ENCODE measurements at places on chromosomes 1 and 21. TPM values are rescaled to one million over a fixed set of nuclear protein-coding genes. Genes with fewer than 3 reads are reported as not detected.

The OR10Z1 gene
- total RNA-seq, result not detected

DNA sequence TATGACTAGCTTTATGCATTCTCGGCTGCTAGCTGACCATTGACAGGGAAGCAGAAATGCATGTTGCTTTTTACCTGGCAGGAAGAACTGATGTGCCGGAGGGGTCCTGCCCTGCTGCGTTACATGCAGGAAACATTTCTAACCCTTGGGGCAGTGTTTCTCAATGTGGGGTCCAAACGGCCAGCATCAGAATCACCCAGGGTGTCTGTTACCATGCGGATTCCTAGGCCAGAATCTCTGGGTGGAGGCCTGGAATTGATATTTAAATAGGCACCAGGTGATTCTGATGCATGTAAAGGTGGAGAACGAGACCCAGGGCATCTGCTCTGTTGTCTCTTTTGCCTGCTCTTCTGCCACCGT lies 182.7 kb downstream of the PCP4 start:
- no peak overlapping the region for H3K4me3 ChIP-seq
- H3K36me3 ChIP-seq, result no peaks in the 10 kb centered on the region
- H3K4me1 ChIP-seq, result no peaks in the 10 kb centered on the region
- no peak for DNase-seq

The RPE65 gene
- total RNA-seq, result not detected

DNA sequence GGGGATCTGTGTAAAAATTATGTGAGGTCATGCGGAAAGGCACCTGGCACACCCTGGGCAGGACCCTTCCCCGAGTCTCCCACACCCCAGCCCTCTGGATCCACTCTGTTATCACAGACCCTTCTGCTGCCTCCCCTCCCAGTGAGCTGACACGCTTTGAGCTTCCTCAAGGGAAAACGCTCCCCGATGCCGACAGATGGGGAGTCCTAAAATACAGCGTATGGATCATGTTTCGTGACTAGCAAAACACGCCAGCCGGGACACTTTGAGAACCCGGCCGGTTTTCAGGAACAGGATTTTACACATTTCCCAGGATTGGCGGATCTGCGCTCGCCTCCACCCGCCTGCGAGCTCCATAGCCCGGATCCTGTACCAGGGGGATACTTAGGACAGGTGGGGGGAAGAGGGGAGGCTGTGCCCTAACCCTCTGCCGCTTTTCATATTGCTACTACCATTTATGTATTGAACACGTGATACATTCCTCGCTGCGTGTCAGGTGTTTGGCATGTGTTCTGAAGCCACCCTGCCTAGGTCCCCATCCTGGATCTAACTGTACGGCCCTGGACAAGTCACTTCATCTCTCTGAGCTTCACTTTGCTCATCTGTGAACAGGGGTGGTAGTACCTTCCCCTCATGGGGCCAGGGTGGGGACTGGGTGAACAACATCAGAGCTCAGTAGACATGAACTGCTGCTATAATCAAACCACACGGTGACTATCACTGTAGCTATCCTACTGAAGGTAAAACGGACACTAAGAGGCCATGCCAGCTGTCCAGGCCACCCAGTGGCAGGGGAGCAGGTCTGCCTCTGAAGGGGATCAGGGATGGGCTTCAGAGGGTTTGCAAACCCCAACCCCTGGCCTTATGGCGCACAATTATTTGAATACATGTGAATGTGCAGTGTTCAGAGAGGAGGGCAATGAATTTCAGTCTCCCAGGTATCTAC lies 63.2 kb downstream of the SSBP3 start:
- DNase-seq, result no peak
- peaks cover 3% of the 10 kb centered on the region for H3K36me3 ChIP-seq
- H3K4me3 ChIP-seq, result no peak overlapping the region

The AMY2A gene
- not detected for total RNA-seq

The FNDC5 gene
- total RNA-seq, result not detected

The FCRL4 gene
- not detected for total RNA-seq

DNA sequence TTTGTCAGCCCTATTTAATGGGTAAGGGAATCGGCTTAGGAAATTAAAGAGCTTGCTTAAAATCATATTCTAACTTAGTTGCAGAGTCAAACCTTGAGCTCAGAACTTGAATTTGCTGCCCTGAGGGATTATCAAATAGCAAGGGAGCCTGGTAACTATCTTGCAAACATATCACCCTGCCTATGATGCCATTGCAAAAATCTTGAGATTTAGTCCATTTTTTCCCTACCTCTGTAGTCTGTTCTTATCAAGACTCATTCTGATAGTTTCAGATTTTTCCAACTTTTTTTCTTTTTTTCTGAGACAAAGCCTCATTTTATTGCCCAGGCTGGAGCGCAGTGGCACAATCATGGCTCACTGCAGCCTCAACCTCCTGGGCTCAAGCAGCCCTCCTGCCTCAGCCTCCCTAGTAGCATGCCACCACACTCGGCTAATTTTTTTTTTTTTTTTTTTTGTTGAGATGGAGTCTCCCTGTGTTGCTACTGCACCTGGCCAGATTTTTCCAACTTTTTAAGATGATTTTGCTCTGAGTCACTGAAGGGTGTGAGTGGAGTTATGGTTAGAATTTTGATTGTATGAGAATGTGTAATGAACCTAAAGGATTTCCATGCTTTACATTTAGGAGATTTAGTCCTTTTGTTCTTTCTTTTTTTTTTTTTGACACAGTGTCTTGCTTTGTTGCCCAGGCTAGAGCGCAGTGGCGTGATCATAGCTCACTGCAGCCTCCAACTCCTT lies 12.2 kb downstream of the SARS1 start:
- H3K36me3 ChIP-seq, result peaks cover 67% of the 10 kb centered on the region
- no peak overlapping the region for H3K4me3 ChIP-seq
- H3K27me3 ChIP-seq, result no peaks in the 10 kb centered on the region
- no peak overlapping the region for H3K27ac ChIP-seq

DNA sequence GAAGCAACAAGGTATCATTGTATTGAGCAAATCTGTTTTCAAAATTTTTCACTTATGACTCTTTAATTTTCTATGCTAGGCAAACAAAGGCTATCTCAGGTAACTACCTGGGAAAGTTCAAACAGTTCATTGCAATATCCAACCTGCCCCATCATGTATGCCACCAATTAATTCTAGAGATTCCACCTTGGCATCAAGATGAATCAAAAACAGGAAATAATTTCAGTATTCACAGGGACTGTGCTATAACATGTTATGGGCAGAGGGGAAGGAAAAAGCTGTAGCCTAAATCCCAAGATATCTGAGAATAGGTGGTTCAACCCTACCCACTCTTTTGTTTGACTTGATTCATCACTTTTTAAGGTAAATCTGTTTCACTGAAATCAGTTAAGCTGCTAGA lies 67.5 kb upstream of the SH3GLB1 start:
- no peaks in the 10 kb centered on the region for H3K36me3 ChIP-seq
- H3K4me3 ChIP-seq, result no peak overlapping the region
- H3K27ac ChIP-seq, result no peak overlapping the region
- peaks cover 2% of the 10 kb centered on the region for H3K27me3 ChIP-seq

The OR10J1 gene
- not detected for total RNA-seq

The B3GALT5 gene
- not detected for total RNA-seq

GRCh38 chr1:175167861-175168260 lies 24.7 kb downstream of the KIAA0040 start:
- DNase-seq, result no peak
- peaks cover 20% of the 10 kb centered on the region for H3K4me1 ChIP-seq
- no peak overlapping the region for H3K4me3 ChIP-seq
- no peaks in the 10 kb centered on the region for H3K27me3 ChIP-seq
- peaks cover 82% of the 10 kb centered on the region for H3K36me3 ChIP-seq
- peak overlapping the region; percentile 47 for H3K27ac ChIP-seq

The TEDDM1 gene
- total RNA-seq, result not detected

DNA sequence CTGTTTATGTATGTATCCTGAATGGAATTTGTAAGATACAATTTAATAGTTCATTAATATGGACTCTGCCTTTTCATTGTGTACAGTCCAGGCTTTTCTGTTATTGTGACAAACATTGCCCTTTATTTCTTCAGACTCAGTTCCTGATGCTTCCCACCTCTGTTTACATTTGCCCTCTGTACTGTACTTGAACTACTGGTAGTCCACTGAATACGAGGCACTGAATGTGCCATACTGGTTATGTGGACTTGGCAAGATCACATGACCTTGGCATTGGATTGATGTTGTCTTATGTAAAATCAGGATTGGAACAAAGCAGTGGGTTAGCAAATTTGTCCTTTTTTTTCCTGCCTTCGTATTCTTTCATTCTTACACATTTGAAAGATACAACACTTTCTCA lies 27.8 kb downstream of the RALGPS2 start:
- no peak for DNase-seq
- no peaks in the 10 kb centered on the region for H3K27me3 ChIP-seq
- no peaks in the 10 kb centered on the region for H3K36me3 ChIP-seq
- H3K4me3 ChIP-seq, result no peak overlapping the region

The SOX13 gene
- total RNA-seq, result 0.47 TPM

DNA sequence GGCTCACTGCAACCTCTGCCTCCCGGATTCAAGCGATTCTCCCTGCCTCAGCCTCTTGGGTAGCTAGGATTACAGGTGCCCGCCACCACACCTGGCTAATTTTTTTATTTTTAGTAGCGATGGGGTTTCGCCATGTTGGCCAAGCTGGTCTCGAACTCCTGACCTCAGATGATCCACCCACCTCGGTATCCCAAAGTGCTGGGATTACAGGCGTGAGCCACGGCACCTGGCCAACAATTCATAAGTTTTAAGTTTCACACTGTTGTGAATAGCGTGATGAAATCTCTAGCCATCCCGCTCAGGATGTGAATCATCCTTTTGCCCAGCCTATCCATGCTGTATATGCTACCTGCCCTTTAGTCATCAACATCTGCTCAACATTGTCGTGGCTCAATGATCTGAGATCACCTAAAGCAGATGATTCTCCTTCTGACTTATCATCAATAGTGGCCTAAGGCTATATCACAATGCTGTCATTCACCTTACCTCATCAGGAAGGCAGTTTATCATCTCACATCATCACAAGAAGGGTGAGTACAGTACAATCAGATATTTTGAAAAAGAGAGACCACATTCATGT lies 2.6 kb downstream of the PFDN2 start:
- peaks cover 65% of the 10 kb centered on the region for H3K4me1 ChIP-seq
- no peak overlapping the region for H3K27ac ChIP-seq
- H3K27me3 ChIP-seq, result no peaks in the 10 kb centered on the region
- H3K36me3 ChIP-seq, result peaks cover 7% of the 10 kb centered on the region
- no peak for DNase-seq
- H3K4me3 ChIP-seq, result no peak overlapping the region

DNA sequence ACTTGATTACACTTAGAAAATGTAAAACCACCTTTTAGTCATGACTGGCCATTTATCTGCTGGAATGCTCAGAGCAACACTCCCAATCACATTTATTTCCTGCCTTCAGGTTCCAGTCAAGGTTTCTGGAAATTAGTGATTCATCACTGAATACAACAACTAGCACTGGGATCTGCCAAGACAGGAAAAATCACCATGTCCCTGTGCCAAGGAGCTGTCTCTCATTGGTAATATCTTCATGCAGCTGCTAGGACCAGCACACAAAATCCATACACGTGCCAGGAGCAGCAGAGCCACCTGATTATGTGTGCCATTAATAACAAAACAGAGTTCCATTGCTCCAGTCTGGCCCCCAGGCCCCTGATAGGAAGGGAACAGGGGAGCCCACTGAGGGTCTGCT lies 194.6 kb downstream of the TNR start:
- DNase-seq, result no peak
- H3K27me3 ChIP-seq, result peaks cover 2% of the 10 kb centered on the region
- H3K27ac ChIP-seq, result no peak overlapping the region

The OR2T2 gene
- total RNA-seq, result not detected

The RNF2 gene
- 17.1 TPM for total RNA-seq

The LCE3D gene
- total RNA-seq, result not detected

The OLIG2 gene
- total RNA-seq, result not detected

GRCh38 chr21:32523463-32523862 lies 61.9 kb downstream of the TCP10L start:
- no peaks in the 10 kb centered on the region for H3K36me3 ChIP-seq
- DNase-seq, result no peak
- no peak overlapping the region for H3K27ac ChIP-seq
- no peaks in the 10 kb centered on the region for H3K27me3 ChIP-seq
- no peak overlapping the region for H3K4me3 ChIP-seq

The PADI2 gene
- not detected for total RNA-seq

The RHOU gene
- 1.6 TPM for total RNA-seq

DNA sequence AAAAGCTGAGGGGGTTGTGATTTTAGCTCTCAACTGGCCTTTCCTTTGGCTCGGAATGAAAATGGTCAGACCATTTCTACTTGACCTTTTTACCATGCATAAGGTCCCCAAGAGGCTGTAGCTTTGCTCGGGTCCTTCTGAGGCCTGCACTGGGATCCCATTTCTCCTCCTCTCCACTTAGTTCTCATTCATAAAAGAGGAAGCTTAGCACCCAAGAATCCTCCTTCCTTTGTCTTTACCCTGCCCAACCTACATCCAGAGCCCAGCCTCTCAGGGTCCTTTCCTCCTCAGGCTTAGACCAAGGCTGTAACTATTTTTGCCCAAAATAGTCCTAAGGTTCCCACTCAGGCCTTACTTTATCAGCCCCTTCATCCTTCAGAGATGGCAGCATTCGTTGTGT lies 6.0 kb upstream of the SLC27A3 start:
- peaks cover 48% of the 10 kb centered on the region for H3K36me3 ChIP-seq
- H3K4me1 ChIP-seq, result no peaks in the 10 kb centered on the region
- H3K27ac ChIP-seq, result no peak overlapping the region
- no peak for DNase-seq

GRCh38 chr1:198734323-198735008 lies 95.6 kb downstream of the PTPRC start:
- H3K27me3 ChIP-seq, result no peaks in the 10 kb centered on the region
- H3K36me3 ChIP-seq, result peaks cover 100% of the 10 kb centered on the region
- no peak overlapping the region for H3K4me3 ChIP-seq
- peak overlapping the region; percentile 58 for H3K27ac ChIP-seq

The LCE3E gene
- not detected for total RNA-seq

- H3K36me3 ChIP-seq, result no peaks in the 10 kb centered on the region
- no peak overlapping the region for H3K27ac ChIP-seq
- no peaks in the 10 kb centered on the region for H3K4me1 ChIP-seq
- H3K27me3 ChIP-seq, result no peaks in the 10 kb centered on the region
These were observed 107.1 kb upstream of the PAXBP1 start for GRCh38 chr21:32878661-32879060.

DNA sequence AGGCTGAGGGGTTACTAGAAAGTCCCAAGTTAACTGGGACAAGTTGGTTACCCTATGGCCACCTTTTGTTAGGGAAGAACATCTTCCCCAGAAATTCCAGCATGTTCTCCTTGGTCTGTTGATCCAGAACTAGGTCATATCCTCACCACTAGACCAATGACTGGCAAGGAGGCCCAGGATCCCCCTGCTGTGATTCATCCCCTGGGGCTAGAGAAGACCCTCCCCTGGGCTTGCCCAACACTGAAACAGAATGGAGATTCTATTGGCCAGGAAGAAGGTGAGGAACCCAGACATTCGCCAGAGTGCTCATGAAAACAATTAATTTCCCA lies 90.1 kb upstream of the SIM2 start:
- H3K36me3 ChIP-seq, result no peaks in the 10 kb centered on the region
- no peaks in the 10 kb centered on the region for H3K4me1 ChIP-seq
- H3K27ac ChIP-seq, result no peak overlapping the region
- H3K4me3 ChIP-seq, result no peak overlapping the region

The EXO1 gene
- 2.3 TPM for total RNA-seq

The LEMD1 gene
- not detected for total RNA-seq

The OPRD1 gene
- total RNA-seq, result not detected

GRCh38 chr1:94792473-94793295 lies 27.5 kb upstream of the SLC44A3 start:
- no peak for DNase-seq
- no peaks in the 10 kb centered on the region for H3K4me1 ChIP-seq
- no peaks in the 10 kb centered on the region for H3K36me3 ChIP-seq
- H3K27ac ChIP-seq, result no peak overlapping the region
- H3K27me3 ChIP-seq, result no peaks in the 10 kb centered on the region

- H3K4me3 ChIP-seq, result peak overlapping the region; percentile 92
- H3K4me1 ChIP-seq, result peaks cover 18% of the 10 kb centered on the region
- no peaks in the 10 kb centered on the region for H3K27me3 ChIP-seq
- DNase-seq, result no peak
- no peaks in the 10 kb centered on the region for H3K36me3 ChIP-seq
These were observed 12.3 kb downstream of the BTBD19 start for GRCh38 chr1:44820328-44821239.

Data from CD4-positive, CD25-positive, alpha-beta regulatory T cell (primary cell).